Stomach (tissue), 19 donors: ENCODE measurements at places on chromosomes 11 and 22. TPM values are rescaled to one million over a fixed set of nuclear protein-coding genes. Genes with fewer than 3 reads are reported as not detected.

GUCY1A2 gene
- 2.6 TPM for total RNA-seq

SYT8 gene
- 0.87 TPM for total RNA-seq

POU2F3 gene
- total RNA-seq: not detected

OR51B5 gene
- 1.2 TPM for total RNA-seq

SLC35E4 gene
- 2.6 TPM for total RNA-seq

CHRM1 gene
- total RNA-seq: 8.9 TPM

OR51E2 gene
- 0.37 TPM for total RNA-seq

NXPE2 gene
- total RNA-seq: 0.89 TPM

TIMP3 gene
- 212 TPM for total RNA-seq

VSIG10L2 gene
- total RNA-seq: not detected

MYBPC3 gene
- total RNA-seq: 0.72 TPM

TSPAN18 gene
- total RNA-seq: 60.3 TPM

LAYN gene
- total RNA-seq: 23.5 TPM

C11orf87 gene
- not detected for total RNA-seq

GRCh38 chr11:87840786-87841185, 334.5 kb downstream of the RAB38 start:
- no peak for DNase-seq
- no peak overlapping the region for H3K4me3 ChIP-seq
- no peaks in the 10 kb centered on the region for H3K27me3 ChIP-seq
- H3K36me3 ChIP-seq: no peaks in the 10 kb centered on the region
- H3K4me1 ChIP-seq: no peaks in the 10 kb centered on the region
- H3K27ac ChIP-seq: no peak overlapping the region

- H3K4me3 ChIP-seq: no peak overlapping the region
- peaks cover 4% of the 10 kb centered on the region for H3K4me1 ChIP-seq
- no peaks in the 10 kb centered on the region for H3K36me3 ChIP-seq
- H3K27me3 ChIP-seq: no peaks in the 10 kb centered on the region
- no peak overlapping the region for H3K27ac ChIP-seq
- no peak for DNase-seq
These were observed 6.0 kb upstream of the YWHAH start for GRCh38 chr22:31938296-31938695.

GRCh38 chr11:34313099-34313517, 44.7 kb downstream of the ABTB2 start:
- H3K4me1 ChIP-seq: peaks cover 6% of the 10 kb centered on the region
- H3K36me3 ChIP-seq: no peaks in the 10 kb centered on the region
- no peak for DNase-seq

DNA sequence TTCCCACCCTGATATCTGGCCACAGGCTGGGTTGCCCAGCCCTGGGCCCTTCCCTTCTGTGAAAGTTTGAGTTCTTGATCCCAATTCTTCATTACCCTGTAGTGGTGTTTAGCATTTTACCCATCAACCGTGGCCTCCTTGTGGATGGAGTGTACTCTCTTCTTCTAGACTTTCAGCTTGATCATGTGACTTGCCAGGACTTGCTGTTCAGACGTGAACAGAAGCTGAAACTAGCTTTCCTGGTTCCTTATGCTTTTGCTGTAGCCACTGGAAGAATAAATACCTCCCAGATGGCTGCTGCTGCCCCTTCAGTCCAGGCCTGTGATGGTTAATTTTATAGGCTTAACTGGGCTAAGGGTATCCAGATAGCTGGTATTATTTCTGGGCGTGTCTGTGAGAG, 32.7 kb upstream of the DAGLA start:
- no peaks in the 10 kb centered on the region for H3K36me3 ChIP-seq
- DNase-seq: no peak
- peaks cover 14% of the 10 kb centered on the region for H3K27me3 ChIP-seq
- H3K4me3 ChIP-seq: no peak overlapping the region

GRCh38 chr11:17918049-17918605, 94.7 kb downstream of the SERGEF start:
- H3K4me1 ChIP-seq: peaks cover 1% of the 10 kb centered on the region
- H3K27ac ChIP-seq: no peak overlapping the region
- H3K27me3 ChIP-seq: no peaks in the 10 kb centered on the region
- H3K4me3 ChIP-seq: no peak overlapping the region

GRCh38 chr11:10150800-10151199, 143.2 kb downstream of the SBF2 start:
- no peak overlapping the region for H3K4me3 ChIP-seq
- DNase-seq: no peak
- H3K27ac ChIP-seq: no peak overlapping the region
- H3K27me3 ChIP-seq: no peaks in the 10 kb centered on the region
- H3K4me1 ChIP-seq: no peaks in the 10 kb centered on the region
- no peaks in the 10 kb centered on the region for H3K36me3 ChIP-seq

- no peak overlapping the region for H3K27ac ChIP-seq
- no peaks in the 10 kb centered on the region for H3K36me3 ChIP-seq
- DNase-seq: no peak
- H3K4me3 ChIP-seq: no peak overlapping the region
- H3K27me3 ChIP-seq: peaks cover 28% of the 10 kb centered on the region
These were observed 78.9 kb upstream of the TBCEL start for GRCh38 chr11:120945042-120945441.

GRCh38 chr11:81070948-81071347, 1630.1 kb upstream of the TENM4 start:
- no peaks in the 10 kb centered on the region for H3K36me3 ChIP-seq
- H3K27me3 ChIP-seq: no peaks in the 10 kb centered on the region
- DNase-seq: peak; percentile 23
- H3K4me1 ChIP-seq: no peaks in the 10 kb centered on the region
- H3K4me3 ChIP-seq: no peak overlapping the region

DNA sequence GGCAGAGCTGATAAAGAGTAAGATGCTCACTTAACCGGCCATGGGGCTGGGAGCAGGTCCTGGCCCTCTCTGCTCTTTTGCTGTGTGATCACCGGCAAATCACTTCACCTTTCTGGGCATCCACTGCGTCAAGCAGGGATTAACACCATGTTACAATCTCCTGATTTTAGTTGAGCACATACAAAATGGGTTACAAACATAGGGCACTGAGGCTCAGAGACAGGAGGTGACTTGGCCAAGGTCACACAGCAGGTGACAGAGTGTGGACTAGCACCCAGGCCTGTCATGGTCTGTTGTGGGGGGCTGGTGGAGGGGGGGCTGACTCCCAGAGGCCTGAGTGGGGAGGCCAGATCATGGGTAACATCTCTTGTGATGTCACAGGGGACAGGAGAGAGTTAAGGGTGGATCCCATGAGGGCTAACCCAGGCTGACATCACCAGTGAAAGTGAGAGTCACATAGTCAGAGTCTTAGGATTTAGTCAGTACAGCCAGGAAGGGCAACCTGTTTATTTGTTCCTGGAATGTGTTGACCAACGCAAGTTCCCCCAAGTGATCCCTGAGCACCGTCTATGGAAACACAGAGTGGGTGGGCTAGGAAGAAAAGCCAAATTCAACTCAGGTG, 27.8 kb downstream of the GDPD5 start:
- H3K4me3 ChIP-seq: no peak overlapping the region
- H3K36me3 ChIP-seq: no peaks in the 10 kb centered on the region

- DNase-seq: no peak
- H3K4me1 ChIP-seq: no peaks in the 10 kb centered on the region
- H3K27ac ChIP-seq: no peak overlapping the region
- H3K4me3 ChIP-seq: no peak overlapping the region
- no peaks in the 10 kb centered on the region for H3K27me3 ChIP-seq
- no peaks in the 10 kb centered on the region for H3K36me3 ChIP-seq
These were observed 11.6 kb upstream of the GNAZ start for GRCh38 chr22:23058481-23059283.

GRCh38 chr11:59528711-59529110, 17.4 kb downstream of the OR4D9 start:
- no peaks in the 10 kb centered on the region for H3K27me3 ChIP-seq
- H3K27ac ChIP-seq: no peak overlapping the region
- no peaks in the 10 kb centered on the region for H3K4me1 ChIP-seq

- no peaks in the 10 kb centered on the region for H3K36me3 ChIP-seq
- H3K4me1 ChIP-seq: peaks cover 25% of the 10 kb centered on the region
- no peak overlapping the region for H3K4me3 ChIP-seq
- H3K27me3 ChIP-seq: no peaks in the 10 kb centered on the region
- H3K27ac ChIP-seq: peak overlapping the region; percentile 69
These were observed 135.5 kb downstream of the ETS1 start for GRCh38 chr11:128451652-128452470.

GRCh38 chr11:65857853-65858680, at the start of gene CFL1:
Gene CFL1, minus strand, starts transcription at chr11:65858180. Its CDS starts 81 bp downstream, at chr11:65858099.
- peaks cover 71% of the 10 kb centered on the region for H3K4me1 ChIP-seq
- H3K27ac ChIP-seq: peak within 1 kb of the TSS; percentile 97
- peak; percentile 100 for DNase-seq
- peak within 1 kb of the TSS; percentile 94 for H3K4me3 ChIP-seq

GRCh38 chr11:15687342-15687741, 572.6 kb downstream of the INSC start:
- H3K4me1 ChIP-seq: no peaks in the 10 kb centered on the region
- no peak overlapping the region for H3K27ac ChIP-seq
- H3K27me3 ChIP-seq: no peaks in the 10 kb centered on the region
- DNase-seq: no peak

DNA sequence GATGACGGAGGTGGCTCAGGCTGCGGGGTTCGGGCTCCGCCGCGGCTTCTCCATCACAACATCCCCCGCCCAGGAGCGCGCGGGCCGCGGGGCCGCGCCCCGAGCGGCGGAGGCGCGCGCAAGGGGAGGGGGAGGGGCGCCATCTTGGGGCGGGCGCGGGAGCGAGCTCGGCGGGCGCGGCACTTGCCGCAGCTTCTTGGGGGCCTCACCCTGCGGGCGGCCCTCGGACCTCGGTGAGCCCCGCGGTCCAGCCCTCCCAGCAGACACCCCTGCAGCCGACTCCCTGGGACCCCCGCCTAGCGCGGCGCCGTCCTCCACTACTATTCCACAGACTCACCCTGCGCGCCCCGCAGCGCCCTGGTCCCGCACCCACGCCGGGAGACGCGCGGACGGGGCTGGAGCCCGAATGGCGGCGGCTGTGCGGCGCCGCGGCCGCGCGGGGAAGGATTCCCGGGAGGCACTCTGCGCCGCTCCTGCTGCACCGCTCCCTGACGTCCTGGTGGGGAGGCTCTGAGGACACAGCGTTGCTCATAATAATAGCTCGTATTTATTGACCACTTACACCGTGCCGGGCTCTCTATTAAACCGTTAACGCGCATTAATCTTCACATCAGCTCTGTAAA, at the start of gene APBB1:
Gene APBB1, minus strand, starts transcription at position 86 of the 623 bp plus-strand sequence. CDS start 7,747 bp downstream, outside the sequence.
- H3K27ac ChIP-seq: peak within 1 kb of the TSS; percentile 75
- no peaks in the 10 kb centered on the region for H3K36me3 ChIP-seq
- peak; percentile 67 for DNase-seq
- peak within 1 kb of the TSS; percentile 69 for H3K4me3 ChIP-seq
- H3K4me1 ChIP-seq: peaks cover 53% of the 10 kb centered on the region
- H3K27me3 ChIP-seq: peaks cover 4% of the 10 kb centered on the region

GRCh38 chr11:108635106-108635505, 29.8 kb upstream of the DDX10 start:
- H3K36me3 ChIP-seq: no peaks in the 10 kb centered on the region
- H3K4me3 ChIP-seq: no peak overlapping the region
- no peak for DNase-seq
- no peaks in the 10 kb centered on the region for H3K4me1 ChIP-seq
- H3K27ac ChIP-seq: no peak overlapping the region

DNA sequence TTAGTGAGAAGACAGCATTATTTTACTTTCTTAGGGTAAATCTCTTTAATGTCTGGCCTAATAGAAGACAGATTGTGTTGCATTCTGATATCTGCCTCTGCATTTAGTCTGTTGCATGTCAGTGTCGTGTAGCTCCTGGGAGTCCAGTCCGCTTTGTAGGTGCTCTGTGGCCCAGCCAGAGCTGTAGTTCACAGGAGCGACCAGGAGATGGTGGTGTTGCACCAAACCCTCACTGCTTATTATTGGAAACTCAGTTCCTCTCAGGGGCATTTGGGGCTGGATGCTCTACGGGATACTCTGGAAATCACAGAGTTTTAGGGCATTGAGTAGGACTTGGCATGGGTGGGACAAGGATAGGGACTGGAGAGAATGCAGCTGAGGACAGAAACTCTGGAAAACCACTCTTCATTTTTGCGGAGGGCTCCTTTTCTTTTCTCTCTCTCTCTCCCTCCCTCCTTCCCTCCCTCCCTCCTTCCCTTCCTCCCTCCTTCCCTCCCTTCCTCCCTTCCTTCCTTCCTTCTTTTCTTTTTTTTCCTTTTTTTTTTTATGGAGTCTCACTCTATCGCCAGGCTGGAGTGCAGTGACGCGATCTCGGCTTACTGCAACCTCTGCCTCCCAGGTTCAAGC, 21.7 kb downstream of the MIAT start:
- H3K4me1 ChIP-seq: peaks cover 10% of the 10 kb centered on the region
- no peak overlapping the region for H3K4me3 ChIP-seq
- peaks cover 8% of the 10 kb centered on the region for H3K36me3 ChIP-seq
- H3K27me3 ChIP-seq: no peaks in the 10 kb centered on the region
- peak; percentile 88 for DNase-seq

GRCh38 chr11:130247319-130247718, 67.4 kb downstream of the ZBTB44 start:
- H3K36me3 ChIP-seq: peaks cover 4% of the 10 kb centered on the region
- H3K27me3 ChIP-seq: no peaks in the 10 kb centered on the region
- H3K4me3 ChIP-seq: no peak overlapping the region
- DNase-seq: no peak
- peaks cover 47% of the 10 kb centered on the region for H3K4me1 ChIP-seq

DNA sequence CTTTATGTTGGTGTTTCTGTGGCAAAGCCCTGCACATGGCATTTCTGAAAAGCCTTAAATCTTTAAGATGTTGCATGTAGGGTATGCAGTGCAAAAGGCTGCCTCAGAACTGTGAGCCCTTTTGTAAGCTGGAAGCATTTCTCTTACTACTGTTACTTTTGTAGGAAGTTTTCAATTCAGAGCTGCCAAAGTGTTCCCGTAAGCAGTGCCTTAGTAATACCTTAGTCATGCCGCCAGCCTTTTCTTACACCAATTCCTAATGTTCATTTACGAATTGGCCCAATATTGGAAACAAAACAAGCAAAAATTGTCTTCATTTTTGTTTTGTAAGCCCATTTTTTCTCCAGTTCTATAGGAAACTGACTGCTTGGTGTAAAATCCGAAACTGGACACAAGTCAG, 67.4 kb upstream of the RASSF10 start:
- no peak for DNase-seq
- H3K27me3 ChIP-seq: no peaks in the 10 kb centered on the region
- no peak overlapping the region for H3K27ac ChIP-seq
- H3K36me3 ChIP-seq: peaks cover 67% of the 10 kb centered on the region

DNA sequence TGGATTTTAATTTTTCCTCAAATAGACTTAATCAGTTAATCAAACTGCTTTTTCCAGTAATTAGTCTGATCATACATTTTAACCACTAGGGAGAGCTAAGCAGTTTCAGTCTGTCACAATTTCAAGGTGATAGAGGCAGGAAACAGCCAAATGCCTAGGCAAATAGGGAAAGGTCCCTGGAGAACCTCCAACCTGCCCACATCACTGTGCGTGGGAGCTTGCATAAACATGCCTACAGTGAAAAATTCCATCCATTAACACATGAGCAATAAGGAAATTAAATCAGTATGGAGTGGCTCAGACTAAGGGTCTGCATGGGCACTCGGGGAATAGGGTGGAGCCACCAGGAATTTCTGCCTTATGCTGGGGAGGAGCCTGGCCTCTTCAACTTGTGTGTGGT, 74.6 kb downstream of the AASDHPPT start:
- H3K27ac ChIP-seq: no peak overlapping the region
- peak; percentile 44 for DNase-seq
- no peak overlapping the region for H3K4me3 ChIP-seq
- no peaks in the 10 kb centered on the region for H3K27me3 ChIP-seq
- H3K36me3 ChIP-seq: no peaks in the 10 kb centered on the region

GRCh38 chr11:32334822-32335221, 100.5 kb downstream of the WT1 start:
- no peaks in the 10 kb centered on the region for H3K27me3 ChIP-seq
- H3K36me3 ChIP-seq: no peaks in the 10 kb centered on the region
- DNase-seq: no peak
- no peak overlapping the region for H3K27ac ChIP-seq
